ENCODE measurements at places on chromosomes 6 and 20.

DNA sequence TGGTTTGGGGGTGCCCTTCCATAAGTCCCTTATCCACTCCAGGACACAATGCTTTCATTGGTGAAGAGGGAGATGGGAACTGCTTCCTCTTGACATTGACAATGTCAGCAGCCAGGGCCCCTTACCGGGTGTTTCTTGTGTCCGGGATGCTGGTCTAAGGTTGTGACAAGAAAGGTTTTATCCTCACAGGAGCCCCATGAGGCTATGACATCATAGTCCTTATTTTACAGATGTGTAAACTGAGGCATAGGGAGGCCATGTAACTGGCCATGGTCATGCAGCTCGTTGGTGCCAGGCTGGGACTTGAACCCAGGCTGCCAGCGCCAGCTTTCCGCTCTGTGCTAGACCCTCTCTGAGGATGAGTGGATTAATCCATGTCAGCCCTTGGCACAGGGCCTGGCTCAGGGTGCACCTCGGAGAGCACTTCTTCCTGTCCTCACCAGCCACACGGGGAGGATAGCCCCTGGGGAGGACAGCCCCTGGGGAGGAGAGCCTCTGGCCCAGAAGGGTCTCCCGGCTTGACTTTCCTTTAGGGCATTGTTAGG, 157.3 kb downstream of the SYCP2 start:
- no peak for DNase-seq

DNA sequence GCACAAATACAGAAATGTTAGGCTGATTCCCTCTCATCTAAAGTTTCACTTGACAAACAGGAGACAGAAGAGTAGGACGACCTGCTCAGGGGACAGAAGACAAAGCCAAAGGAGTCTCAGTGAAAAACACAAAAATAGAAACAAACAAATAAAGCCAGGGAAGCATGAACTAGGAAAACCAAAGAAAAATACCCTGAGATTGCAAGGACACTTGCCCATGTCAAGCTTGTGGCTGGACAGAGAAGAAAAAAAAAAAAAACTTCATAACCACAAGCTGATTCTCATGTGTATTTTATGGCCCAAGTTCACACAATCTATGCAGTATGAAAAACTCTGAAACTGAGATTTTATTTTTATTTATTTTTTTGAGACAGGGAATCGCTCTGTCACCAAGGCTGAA, 85.6 kb upstream of the BEND6 start:
- DNase-seq: no peak

GRCh38 chr6:79466207-79466834, 70.9 kb downstream of the LCA5 start:
- DNase-seq: peak; percentile 27

- DNase-seq: no peak
Measured at GRCh38 chr6:110360676-110361075, 2.5 kb upstream of the METTL24 start.

- DNase-seq: no peak
Measured at GRCh38 chr6:21187485-21187884, 406.1 kb upstream of the SOX4 start.

All from AG20443 (cell line).